ENCODE measurements at places on chromosomes 6 and 20.

- DNase-seq = peak; percentile 5
Measured at GRCh38 chr6:118894425-118895260, 691 bp downstream of the ASF1A start.

- peak; percentile 47 for DNase-seq
Measured at GRCh38 chr20:51569815-51570738, 27.6 kb upstream of the NFATC2 start.

GRCh38 chr20:14543040-14543439, 205.6 kb upstream of the FLRT3 start:
- no peak for DNase-seq

- no peak for DNase-seq
Measured at GRCh38 chr6:163369141-163369540, 45.4 kb upstream of the QKI start.

- no peak for DNase-seq
Measured at GRCh38 chr6:157551041-157551832, 170.2 kb downstream of the ZDHHC14 start.

DNA sequence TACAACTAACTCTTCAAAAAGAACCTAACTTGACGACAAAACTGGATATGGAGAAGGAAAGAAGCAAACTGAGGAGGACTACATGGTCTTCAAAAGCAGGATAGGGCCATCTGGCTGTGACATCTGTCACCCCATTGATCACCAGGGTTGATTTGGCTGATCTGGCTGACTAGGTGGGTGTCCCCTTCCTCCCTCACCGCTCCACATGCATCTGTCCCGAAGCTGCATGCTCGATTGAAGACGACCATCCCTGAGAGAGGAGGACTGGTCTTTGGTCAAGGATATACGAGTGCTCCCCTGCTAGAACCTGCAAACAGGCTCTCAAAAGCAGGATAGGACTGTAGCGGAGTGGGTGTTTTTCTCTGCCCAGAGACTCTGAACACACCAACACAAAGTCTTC, 21.7 kb downstream of the CPNE1 start:
- DNase-seq = no peak

DNA sequence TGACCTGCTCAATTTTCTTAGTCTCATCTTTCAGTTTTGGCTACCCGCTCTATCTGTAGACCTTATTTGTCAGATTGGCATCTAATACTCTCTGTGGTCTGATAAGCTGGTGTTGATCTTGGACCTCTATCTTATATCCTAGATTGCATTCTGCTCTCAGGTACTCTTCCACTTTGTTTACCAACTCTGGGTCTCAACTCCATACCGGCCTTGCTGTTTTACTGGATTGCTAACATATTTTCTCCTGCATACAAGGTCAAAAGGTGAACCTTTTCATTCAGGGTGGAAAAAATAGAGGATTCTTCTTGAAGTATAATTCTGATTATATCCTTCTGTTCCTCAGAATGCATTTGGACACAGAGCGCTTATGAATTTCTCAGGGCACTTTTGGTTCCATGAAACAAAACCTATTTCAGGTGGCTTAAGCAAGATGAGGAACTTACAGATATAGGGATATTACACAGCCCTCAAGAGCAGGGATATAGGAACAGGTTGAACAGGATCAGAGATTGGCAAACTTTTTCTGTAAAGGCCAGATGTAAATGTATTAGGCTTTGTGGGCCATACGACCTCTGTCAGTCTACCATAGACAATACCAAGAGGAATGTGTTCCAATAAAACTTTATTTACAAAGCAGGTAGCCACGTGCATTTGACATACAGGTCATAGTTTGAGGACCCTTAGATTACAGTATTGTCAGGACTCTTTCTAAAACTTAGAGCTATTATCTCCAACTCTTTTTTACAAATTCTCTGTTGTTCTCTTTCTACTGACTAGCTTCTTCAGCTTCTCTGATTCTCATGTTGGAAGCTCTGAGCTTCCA, 2.5 kb upstream of the SH3BGRL2 start:
- DNase-seq = no peak

DNA sequence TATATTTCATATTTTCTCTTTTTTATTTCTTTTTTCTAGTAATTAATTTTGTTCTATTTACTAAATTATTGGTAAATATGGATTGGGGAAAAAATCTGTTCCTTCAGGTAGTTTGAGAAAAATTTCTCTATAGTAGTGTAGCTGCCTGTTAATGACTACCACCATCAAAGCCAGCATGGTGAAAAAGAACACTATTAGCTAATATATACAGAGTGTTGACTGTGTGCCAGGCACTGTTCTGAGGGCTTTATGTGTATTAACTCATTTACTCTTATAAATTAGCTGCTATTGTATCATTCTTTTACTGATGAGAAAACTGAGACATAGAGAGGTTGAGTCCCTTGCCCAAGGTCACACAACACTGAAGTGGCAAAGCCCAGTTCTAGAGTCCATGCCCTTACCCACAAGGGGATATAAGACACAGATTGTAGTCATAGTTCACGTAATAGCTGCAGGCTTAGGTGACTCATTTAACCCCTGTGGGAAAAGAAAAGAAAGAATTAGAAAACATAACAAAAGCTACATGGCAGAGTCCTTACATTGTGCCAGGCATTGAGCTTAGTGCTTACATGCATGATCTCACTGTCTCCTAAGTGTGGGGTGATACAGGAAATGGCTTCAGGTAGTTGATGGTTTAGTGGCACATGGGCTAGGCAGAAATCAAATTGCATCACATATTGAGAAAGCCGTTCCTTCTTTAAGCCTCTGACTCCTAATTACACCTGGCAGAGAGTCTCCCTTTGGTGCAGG, 12.2 kb upstream of the AKIRIN2 start:
- peak; percentile 61 for DNase-seq

- DNase-seq = no peak
Measured at GRCh38 chr6:126842769-126843168, 275.7 kb upstream of the RSPO3 start.

DNA sequence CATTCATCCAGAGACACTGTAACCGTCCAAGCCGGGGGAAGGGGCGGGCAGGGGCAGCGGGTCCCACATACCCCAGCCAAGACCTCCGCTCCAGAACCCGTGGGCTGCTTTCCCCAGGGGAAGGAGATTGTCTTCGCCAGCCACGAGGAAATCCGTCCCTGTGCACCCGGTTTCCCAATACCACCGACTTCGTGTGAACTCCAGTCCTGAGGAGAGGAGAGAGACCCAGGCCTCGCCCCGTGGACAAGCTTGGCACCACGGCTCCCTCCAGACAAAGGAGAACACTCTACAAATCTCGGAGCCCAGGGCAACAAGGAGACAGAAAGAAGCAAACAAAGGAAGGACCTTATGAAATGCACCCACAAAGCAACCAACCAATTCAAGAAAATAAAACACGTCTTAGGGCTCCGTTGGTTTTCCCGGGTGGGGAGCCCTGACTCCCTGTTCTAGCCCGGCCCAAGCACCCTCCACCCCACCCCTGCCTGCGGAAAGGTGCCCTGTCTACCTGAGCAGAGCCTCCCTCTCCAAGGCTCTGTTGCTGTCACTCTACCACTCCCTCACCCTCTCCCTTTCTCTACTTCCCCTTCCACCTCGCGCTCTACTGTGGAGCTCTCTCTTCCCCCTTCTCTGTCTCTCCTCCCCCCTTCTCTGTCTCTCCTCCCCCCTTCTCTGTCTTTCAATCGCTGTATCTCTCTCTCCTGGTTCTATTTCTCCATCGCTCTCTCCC, 1382.8 kb upstream of the DEFB115 start:
- DNase-seq = no peak

DNA sequence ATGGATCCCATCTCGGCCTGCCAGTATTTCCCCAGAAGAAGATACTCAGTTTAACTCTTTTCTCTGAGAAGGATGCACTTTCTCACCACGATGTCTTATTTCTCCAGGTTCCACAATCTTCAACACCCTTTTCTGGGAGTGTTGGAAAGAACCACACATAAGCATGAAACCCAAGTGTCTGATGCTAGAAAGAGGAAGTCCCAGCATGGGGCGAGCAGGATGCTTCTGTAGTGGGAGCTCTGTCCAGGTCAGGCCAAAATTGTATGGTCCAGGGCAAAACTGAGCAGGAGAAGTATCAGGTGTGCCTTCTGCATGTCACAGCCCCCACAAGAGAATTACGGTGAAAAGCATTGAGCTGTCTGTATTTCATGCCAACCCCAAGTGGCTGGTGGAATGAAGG, 11.0 kb downstream of the TREM1 start:
- no peak for DNase-seq

- DNase-seq = peak; percentile 88
Measured at GRCh38 chr20:5652626-5653553, 97.3 kb upstream of the SHLD1 start.

DNA sequence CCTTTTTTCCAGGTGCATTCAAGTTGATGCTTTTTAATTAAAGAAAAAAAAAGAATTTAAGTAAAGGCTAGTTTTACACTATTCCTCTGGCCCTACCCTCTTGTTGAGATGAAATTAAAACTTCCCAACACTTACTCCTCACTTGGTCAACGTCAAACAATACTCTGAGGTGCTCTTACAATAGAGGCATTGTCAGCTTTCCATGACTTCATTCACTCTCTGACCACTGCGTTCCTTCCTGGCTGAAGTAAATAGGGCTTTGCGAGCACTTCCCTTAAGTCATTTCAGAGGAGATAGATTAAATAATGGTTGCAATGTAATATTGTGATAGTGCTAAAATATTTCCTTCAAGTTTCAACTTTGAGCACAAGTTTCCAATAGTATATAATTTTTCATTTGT, 229.8 kb upstream of the CEP162 start:
- no peak for DNase-seq

DNA sequence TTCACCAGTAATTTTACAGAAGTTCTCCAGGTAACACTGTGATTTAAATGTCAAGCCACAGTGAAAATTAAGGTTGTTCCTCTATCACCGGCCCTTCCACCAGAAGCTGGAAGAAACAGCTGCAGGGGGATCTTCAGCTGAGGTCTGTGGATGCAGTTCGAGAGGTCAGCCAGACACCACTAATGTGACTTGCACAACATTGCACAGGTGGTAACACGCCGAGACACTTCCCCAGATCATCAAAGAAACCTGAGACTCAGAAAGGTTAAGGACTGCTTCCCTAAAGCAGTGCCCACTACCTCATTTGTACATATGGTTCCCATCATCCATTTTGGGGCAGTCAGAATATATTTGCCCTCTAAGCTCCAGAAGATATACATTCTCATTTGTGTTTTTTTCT, 8.1 kb upstream of the SERPINB9 start:
- no peak for DNase-seq

GRCh38 chr6:167568407-167569024, 243.6 kb downstream of the TTLL2 start:
- DNase-seq = no peak

DNA sequence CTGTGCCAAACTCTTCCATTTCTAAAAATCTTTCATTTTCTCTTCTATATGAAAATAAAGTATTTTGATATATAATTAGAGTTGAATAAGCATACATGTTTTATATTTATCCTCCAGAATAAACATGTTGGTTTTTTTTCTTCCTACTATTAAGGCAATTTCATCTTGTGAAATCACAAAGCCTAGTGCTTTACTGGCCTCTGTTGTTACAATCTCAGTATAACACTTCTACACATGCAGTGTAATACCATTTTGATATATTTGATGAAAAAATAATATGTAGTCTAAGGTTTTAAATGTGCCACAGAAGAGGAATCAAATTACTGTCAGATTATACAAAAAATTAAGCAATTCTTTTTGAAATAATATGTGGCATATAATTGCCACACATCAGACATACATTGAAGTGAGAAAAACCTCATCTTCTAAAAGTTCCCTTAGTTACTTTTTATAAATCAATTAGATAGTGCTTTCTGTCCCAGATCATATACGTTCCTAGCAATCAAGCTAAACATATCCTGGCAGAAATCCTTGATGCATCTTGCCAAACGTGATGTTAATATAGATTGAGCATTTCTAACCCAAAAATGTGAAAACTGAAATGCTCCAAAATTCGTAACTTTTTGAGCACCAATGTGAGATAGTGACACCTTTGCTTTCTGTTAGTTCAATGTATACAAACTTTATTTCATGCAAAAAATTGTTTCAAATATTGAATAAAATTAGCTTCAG, 225.1 kb upstream of the MANEA start:
- no peak for DNase-seq

DNA sequence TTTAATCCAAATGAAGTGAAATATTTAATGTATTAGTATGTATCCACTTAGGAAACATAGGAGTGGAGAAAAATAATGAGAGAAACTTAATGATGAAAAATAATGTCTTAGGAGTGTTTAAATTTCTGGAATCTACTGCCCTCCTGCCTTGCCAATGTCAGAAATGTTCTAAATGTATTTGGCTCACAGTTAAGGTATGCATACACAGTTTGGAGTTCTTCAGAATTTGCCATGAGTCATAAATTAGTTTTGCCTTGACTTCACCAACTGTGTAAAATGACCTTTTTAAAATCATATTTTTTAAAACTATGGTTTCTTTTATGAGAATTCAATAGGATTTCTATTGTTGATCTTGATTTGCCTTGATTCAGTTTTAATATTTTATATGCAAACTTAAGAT, 191.7 kb upstream of the HSF2 start:
- DNase-seq = no peak

GRCh38 chr6:149033454-149033853, 284.1 kb upstream of the TAB2 start:
- DNase-seq = no peak

GRCh38 chr20:52668626-52669025, 303.5 kb upstream of the TSHZ2 start:
- DNase-seq = no peak

GRCh38 chr6:129744201-129744879, 34.4 kb upstream of the ARHGAP18 start:
- peak; percentile 11 for DNase-seq

Measured in A549 (cell line).